ENCODE measurements at places on chromosomes 1 and 21. TPM values are rescaled to one million over a fixed set of nuclear protein-coding genes. Genes with fewer than 3 reads are reported as not detected.

The LMX1A gene
- total RNA-seq, result not detected

The TTF2 gene
- total RNA-seq, result 13.1 TPM

The TSACC gene
- not detected for total RNA-seq

The CSF3R gene
- not detected for total RNA-seq

The ZFYVE9 gene
- 28.3 TPM for total RNA-seq

The EFNA3 gene
- total RNA-seq, result 1.6 TPM

The FOXD3 gene
- not detected for total RNA-seq

The RGS18 gene
- total RNA-seq, result not detected

The CDC20 gene
- total RNA-seq, result 35.3 TPM

The FBXO2 gene
- total RNA-seq, result 0.66 TPM

All from endothelial cell of coronary artery (primary cell).